ENCODE measurements at places on chromosomes 5 and 9.

DNA sequence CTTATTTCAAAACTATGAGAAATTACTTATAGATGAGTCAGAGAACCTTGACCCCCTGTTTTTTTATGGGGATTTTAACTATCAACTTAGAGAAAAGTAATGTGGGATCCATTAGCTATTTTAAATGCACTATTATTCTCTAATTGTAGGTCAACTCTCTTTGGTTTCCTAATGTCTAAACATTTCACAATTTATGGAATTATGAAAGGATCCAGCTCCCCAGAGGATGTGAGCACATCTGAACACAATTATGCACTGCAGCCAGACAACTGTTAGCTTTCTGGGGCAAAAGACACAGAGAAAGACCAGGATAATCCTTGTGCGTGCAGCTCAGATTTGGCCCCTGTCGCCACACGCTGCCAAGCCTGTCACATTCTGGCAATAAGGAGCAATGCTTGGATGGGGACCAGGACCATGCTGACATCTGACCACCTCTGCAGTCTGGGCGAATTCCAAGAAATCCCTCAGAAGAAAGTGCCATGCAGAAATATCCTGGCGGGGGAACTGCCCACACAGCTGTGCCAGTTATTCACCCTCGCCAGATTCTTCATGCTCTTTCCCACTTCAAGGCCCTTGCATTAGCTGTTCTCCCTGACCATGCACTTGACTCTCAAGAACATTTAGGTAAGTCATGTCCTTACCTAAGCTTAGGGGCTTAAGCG, 22.2 kb upstream of the CMBL start:
- DNase-seq: peak; percentile 51

GRCh38 chr5:150066436-150066835, 19.9 kb downstream of the CSF1R start:
- no peak for DNase-seq

GRCh38 chr5:136194576-136194975, 1.6 kb upstream of the SMIM32 start:
- DNase-seq: no peak

- no peak for DNase-seq
Observed at GRCh38 chr5:173664154-173664526, 47.7 kb upstream of the BOD1 start.

DNA sequence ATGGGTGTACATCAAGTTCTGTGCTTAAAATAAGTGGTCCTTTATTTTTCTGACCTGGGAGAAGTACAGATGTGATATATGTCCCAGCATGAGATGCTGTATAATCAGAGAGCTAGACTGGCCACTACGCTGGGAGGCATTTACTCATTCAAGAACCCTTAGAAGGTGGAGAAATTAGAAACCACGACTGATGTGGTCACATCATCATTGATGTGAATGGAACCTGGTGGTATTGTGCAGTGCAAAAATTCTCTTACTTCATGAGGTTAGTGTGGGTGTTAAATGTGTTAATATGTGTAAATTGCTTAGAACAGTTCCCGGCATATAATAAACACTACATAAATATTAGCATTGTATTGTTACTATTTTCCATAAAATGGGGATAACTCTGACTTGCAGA, 69.5 kb upstream of the CKMT2 start:
- DNase-seq: no peak

- DNase-seq: no peak
Observed at GRCh38 chr5:42572313-42572712, 149.1 kb downstream of the GHR start.

DNA sequence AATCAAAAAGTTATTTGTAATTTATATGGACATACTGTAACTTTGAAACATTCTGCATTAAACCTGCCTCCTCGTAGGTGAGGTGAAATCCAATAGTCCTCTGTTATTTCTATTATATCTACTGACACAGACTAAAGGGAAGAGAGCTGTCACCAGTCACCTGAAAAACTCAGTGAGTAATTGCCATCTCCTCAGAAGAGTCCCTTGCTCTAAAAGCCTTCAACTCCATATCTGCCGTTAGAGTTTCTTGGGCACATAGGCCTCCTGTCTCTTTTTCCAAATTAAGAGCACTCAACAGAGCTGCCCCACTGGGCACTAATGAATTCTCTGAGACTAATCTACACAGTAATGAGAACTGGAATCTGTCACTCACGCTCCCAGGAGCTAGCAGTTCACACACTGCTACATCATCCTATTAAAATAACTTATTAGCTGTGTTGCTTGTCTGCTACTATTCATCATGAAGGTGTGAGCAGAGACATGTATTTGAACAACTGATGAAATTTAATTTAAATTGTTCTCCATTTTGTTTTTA, 67.3 kb upstream of the VCAN start:
- DNase-seq: no peak
